A549 treated with CORT108297 at 1 μM for 4 hours (cell line): ENCODE measurements at places on chromosomes 1 and 21. TPM values are rescaled to one million over a fixed set of nuclear protein-coding genes. Genes with fewer than 3 reads are reported as not detected.

The DNASE2B gene
- not detected in 5 replicates for total RNA-seq

The WNT4 gene
- total RNA-seq, result 0.17 to 0.26 TPM (median 0.23 TPM) in 5 replicates

The TCP10L gene
- total RNA-seq, result 0.23 to 0.96 TPM (median 0.65 TPM) in 5 replicates

The PTPN22 gene
- not detected in 5 replicates for total RNA-seq

The USF1 gene
- 44.2 to 52.9 TPM (median 51.4 TPM) in 5 replicates for total RNA-seq

The TNFRSF9 gene
- 2.1 to 3.6 TPM (median 3.0 TPM) in 5 replicates for total RNA-seq

The PODN gene
- not detected in 5 replicates for total RNA-seq

The SMIM34 gene
- total RNA-seq, result not detected in 5 replicates

The ZNF695 gene
- total RNA-seq, result 2.1 to 2.9 TPM (median 2.5 TPM) in 5 replicates

The ODR4 gene
- total RNA-seq, result 15.0 to 18.1 TPM (median 16.3 TPM) in 5 replicates

The UTS2 gene
- not detected in 5 replicates for total RNA-seq

The PDPN gene
- not detected in 5 replicates for total RNA-seq

The TMOD4 gene
- total RNA-seq, result 0.30 to 0.46 TPM (median 0.35 TPM) in 4 of 5 replicates, not detected in the other

The CSF3R gene
- total RNA-seq, result not detected in 5 replicates

The C8B gene
- not detected in 5 replicates for total RNA-seq

The LCE6A gene
- not detected in 5 replicates for total RNA-seq

The SLAMF7 gene
- total RNA-seq, result 1.4 to 2.5 TPM (median 1.9 TPM) in 5 replicates

The NTMT2 gene
- total RNA-seq, result not detected in 5 replicates

The NBPF6 gene
- total RNA-seq, result 0.08 TPM in 1 of 5 replicates, not detected in the others

The GJA9 gene
- total RNA-seq, result not detected in 5 replicates

The FBXO28 gene
- total RNA-seq, result 22.0 to 26.2 TPM (median 25.3 TPM) in 5 replicates

The OR2M2 gene
- not detected in 5 replicates for total RNA-seq

The HTR6 gene
- 0.10 to 0.15 TPM (median 0.10 TPM) in 5 replicates for total RNA-seq

The ESPN gene
- 0.27 to 0.89 TPM (median 0.61 TPM) in 5 replicates for total RNA-seq

The BARHL2 gene
- not detected in 5 replicates for total RNA-seq

The FAM151A gene
- total RNA-seq, result 0.05 TPM in 1 of 5 replicates, not detected in the others

The FMOD gene
- total RNA-seq, result 0.03 to 0.05 TPM in 2 of 5 replicates, not detected in the others

The RAB42 gene
- 2.0 to 2.8 TPM (median 2.4 TPM) in 5 replicates for total RNA-seq

The DISP3 gene
- total RNA-seq, result 0.18 to 0.41 TPM (median 0.29 TPM) in 5 replicates

The SLC45A1 gene
- total RNA-seq, result 3.2 to 6.1 TPM (median 5.1 TPM) in 5 replicates

The SH2D2A gene
- total RNA-seq, result 2.8 to 5.1 TPM (median 3.9 TPM) in 5 replicates

The RBM8A gene
- total RNA-seq, result 191 to 243 TPM (median 201 TPM) in 5 replicates

The DNAJC6 gene
- total RNA-seq, result 4.0 to 6.2 TPM (median 5.2 TPM) in 5 replicates

The DYNLT5 gene
- not detected in 5 replicates for total RNA-seq

The BEND5 gene
- total RNA-seq, result not detected in 5 replicates

The TFF2 gene
- not detected in 5 replicates for total RNA-seq

The C8A gene
- total RNA-seq, result not detected in 5 replicates

The SERINC2 gene
- total RNA-seq, result 17.5 to 33.5 TPM (median 29.6 TPM) in 5 replicates

The FABP3 gene
- total RNA-seq, result not detected in 5 replicates

The ARHGAP30 gene
- total RNA-seq, result 0.05 to 0.14 TPM (median 0.07 TPM) in 5 replicates

The TBX19 gene
- 0.60 to 0.98 TPM (median 0.78 TPM) in 5 replicates for total RNA-seq

The CAPN9 gene
- not detected in 5 replicates for total RNA-seq

The HAX1 gene
- total RNA-seq, result 93.9 to 107 TPM (median 96.3 TPM) in 5 replicates

The SLC16A4 gene
- 29.1 to 40.0 TPM (median 36.7 TPM) in 5 replicates for total RNA-seq

The PPFIA4 gene
- total RNA-seq, result 0.33 to 0.52 TPM (median 0.44 TPM) in 5 replicates

The RGS16 gene
- total RNA-seq, result 0.18 to 0.29 TPM (median 0.25 TPM) in 5 replicates

The TLCD4 gene
- 7.2 to 13.5 TPM (median 10.6 TPM) in 5 replicates for total RNA-seq

The FALEC gene
- total RNA-seq, result 0.16 to 0.39 TPM in 2 of 5 replicates, not detected in the others

The PLA2G2C gene
- not detected in 5 replicates for total RNA-seq

The MROH7 gene
- total RNA-seq, result not detected in 5 replicates

The WNT3A gene
- 0.02 to 0.03 TPM in 2 of 5 replicates, not detected in the others for total RNA-seq

The ICOSLG gene
- total RNA-seq, result 2.1 to 3.3 TPM (median 3.1 TPM) in 5 replicates

The C1orf53 gene
- total RNA-seq, result 4.3 to 8.3 TPM (median 7.9 TPM) in 5 replicates

The IRF2BP2 gene
- 84.0 to 113 TPM (median 111 TPM) in 5 replicates for total RNA-seq

The XCL1 gene
- total RNA-seq, result not detected in 5 replicates

The CYB561D1 gene
- 3.8 to 5.8 TPM (median 4.6 TPM) in 5 replicates for total RNA-seq

The S100B gene
- total RNA-seq, result not detected in 5 replicates

The NPHS2 gene
- total RNA-seq, result not detected in 5 replicates
